ENCODE measurements at places on chromosomes 1 and 21.
A peak's percentile ranks its signal among the peaks of the same experiment; 100 is the strongest.

DNA sequence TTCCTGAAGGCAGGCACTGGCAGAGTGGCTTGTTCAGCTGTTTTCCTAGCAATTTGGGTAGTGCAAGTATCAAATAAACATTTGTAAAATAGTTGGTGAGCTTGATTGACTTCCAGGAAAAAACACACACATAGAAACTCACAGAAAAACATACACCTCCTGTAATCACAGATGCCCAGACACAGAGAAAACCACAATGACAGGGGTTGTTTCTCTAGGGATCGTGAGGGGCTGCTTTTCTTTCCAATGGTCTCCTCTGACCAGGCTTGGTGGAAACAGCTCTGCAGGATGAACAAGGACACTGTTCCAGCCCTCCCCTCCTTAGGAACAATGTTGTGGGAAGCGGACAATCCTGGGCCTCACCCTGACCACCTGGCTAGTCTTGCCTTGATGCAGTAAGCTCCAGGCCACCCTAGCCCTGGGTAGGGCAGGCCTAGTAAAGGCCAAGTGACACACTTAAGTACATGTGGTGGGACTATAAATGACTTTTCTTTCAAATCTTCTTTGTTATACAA, 142.5 kb upstream of the HMGB4 start:
- DNase-seq = no peak

DNA sequence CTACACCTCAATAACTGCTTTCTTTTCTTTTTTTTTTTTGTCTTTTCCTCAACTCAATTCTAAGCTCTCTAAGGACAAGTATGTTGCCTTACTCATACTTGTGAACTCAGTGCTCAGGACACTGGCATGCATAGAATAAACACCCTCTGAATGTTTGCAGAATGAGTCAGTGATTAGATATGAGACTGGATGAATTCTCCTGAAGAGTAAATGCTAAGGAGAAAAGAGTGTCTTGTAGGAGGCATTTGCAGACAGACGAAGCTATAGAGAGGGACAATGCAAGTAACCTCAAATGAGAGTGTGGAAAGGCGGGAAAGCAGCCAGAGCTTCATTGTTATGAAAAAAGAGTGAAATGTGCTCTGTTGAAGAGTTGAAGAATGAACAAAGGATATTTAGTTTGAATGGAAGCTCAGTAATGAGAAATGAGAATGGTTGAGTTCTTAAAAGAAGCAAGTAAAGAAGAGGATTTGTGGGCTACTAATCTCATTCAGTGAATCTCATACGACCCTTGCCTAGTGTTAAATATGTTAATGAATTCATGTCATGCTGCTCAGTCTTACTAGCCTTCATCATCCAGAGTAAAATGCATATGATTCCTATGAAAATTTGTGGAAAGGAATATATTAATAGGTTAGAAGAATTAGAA, 166.1 kb upstream of the DPYD start:
- DNase-seq = no peak

DNA sequence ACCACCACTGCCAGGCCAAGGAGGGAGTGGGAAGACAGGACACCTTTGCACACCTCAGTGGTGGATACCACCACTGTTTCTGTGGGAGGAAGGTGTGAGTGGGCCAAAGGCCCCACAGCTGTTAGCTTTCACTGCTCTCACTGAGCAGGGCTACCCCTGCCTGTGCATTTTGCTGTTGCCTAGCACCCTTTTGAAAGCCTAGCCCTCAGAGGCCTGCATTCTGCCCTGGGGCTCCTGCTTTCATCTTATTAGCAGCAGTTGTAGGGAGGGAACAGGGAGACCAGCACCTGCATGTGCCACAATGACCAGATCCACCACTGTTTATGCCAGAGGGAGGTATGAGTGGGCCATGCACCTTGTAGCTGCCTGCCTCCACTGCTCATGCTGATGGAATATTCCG, 110.9 kb upstream of the C21orf91 start:
- DNase-seq = no peak

- no peak for DNase-seq
Observed at GRCh38 chr1:96075704-96076455, 645.7 kb upstream of the PTBP2 start.

- DNase-seq = peak; percentile 6
Observed at GRCh38 chr1:14970115-14970798, 183.3 kb upstream of the TMEM51 start.

GRCh38 chr1:26016953-26017545, 4.5 kb upstream of the EXTL1 start:
- DNase-seq = no peak

DNA sequence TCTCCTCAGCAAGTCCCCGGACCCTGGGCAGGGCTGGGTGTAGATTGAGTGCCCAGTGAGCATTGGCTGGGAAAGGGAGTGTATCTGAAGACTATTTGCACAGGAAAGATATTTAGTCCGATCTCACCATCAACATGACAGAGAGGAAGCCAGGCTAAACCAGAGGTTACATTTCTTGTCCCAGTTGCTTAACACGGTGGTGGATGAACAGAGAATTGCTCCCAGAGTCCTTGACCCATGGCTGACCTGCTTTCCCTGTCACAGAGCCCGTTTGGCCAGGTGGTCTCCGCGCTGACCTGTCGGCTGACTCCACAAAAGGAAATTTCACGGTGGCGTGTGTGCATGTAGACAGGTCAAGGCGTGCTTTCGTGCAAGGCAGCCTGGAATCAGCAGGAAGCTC, 83.5 kb downstream of the BEND5 start:
- no peak for DNase-seq

GRCh38 chr1:24498589-24498988, 4.0 kb upstream of the RCAN3 start:
- DNase-seq = no peak

DNA sequence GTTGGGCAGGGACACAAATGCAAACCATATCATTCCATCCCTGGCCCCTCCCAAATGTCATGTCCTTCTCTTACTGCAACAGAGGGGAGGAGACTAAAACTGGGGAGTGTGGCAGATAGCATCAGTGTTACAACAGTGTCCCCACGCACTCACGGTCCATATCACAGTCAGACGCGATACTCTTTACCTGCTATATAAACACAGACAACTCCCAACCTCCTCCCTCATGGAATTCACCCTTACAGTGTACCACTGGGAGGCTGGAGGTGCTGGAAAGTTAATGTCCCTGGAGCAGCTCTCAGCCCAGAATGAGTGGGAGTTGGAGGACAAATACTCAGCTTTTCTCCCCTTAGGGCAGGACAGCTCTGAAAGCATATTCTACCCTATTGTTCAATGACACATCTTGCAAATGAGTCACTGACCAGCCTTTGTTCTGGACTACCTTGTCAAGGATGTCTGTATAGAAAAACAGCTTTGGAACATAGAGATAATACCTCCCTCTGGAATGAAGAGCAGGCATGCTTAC, 445.9 kb downstream of the SETD4 start:
- DNase-seq = no peak

GRCh38 chr1:24384251-24385090, 29.1 kb downstream of the STPG1 start:
- peak; percentile 63 for DNase-seq

- no peak for DNase-seq
Observed at GRCh38 chr1:86356247-86356646, 39.9 kb downstream of the ODF2L start.

- DNase-seq = no peak
Observed at GRCh38 chr1:69076631-69077030, 491.1 kb upstream of the LRRC7 start.

DNA sequence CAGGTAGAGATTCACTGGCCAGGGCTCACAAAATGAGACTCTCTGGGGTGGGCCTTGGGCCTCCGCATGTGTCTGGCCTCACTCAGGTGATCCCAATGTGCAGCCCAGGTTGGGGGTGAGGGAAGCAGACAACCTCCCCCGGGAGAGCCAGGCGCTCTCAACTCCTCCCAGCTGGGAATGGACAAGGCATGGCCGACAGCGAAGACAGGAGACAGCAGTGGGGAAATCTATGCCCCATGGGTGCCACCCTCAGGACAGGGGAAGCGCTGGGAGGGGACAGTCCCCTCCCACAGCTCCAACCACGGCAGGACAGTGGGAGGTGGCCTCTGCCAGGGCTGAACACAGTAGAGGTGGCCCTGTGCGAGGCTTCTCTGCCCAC, 47.7 kb downstream of the PRDM15 start:
- no peak for DNase-seq

- no peak for DNase-seq
Observed at GRCh38 chr1:98323388-98323787, 338.1 kb upstream of the SNX7 start.

DNA sequence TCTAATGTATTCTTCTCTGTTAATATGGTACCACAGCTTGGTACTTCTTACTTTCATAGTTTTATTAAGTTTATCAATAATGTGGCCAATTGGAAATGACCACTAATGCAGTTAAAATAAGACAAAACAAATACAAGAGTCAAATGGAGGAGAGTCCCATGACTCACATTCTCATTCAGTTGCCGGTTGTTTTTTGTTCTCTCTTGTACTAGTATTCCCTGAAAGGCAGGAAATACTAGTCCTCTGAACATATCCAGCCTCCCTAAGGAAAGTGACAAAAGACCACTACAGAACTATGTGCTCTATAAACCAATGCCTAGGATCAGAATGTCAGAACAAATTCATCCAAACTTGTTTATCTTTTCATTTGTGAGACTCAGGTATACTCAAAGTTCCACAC, 165.2 kb upstream of the SAMSN1 start:
- DNase-seq = no peak

DNA sequence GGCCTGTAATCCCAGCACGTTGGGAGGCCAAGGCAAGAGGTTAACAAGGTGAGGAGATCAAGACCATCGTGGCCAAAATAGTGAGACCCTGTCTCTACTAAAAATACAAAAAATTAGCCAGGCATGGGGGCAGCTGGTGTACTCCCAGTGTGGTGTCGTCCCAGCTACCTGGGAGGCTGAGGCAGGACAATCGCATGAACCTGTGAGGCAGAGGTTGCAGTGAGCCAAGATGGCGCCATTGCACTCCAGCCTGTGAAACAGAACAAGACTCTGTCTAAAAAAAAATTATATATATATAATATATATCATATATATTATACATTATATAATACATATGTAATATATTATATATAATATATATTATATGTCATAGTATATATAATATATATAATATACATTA, 249.2 kb upstream of the TPTE start:
- DNase-seq = no peak

DNA sequence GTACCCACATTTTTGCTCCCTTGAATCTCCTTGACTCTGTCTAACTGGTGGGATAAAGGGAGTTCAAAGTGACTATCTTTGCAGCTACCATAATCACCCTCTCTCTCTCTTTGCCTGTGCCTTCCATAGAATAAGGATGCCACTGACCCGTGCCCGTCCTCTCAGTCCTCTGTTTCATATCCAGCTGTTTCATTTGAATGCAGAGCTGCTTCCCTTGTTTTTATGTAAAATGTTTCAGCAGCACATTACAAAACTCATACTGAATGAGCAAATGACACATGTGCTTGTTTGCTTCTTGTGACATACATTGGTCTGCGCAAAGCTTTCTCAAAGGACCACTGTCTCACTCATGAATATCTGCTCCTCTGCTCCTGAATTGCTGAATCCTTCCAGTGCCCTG, 38.4 kb downstream of the CDC42 start:
- no peak for DNase-seq

DNA sequence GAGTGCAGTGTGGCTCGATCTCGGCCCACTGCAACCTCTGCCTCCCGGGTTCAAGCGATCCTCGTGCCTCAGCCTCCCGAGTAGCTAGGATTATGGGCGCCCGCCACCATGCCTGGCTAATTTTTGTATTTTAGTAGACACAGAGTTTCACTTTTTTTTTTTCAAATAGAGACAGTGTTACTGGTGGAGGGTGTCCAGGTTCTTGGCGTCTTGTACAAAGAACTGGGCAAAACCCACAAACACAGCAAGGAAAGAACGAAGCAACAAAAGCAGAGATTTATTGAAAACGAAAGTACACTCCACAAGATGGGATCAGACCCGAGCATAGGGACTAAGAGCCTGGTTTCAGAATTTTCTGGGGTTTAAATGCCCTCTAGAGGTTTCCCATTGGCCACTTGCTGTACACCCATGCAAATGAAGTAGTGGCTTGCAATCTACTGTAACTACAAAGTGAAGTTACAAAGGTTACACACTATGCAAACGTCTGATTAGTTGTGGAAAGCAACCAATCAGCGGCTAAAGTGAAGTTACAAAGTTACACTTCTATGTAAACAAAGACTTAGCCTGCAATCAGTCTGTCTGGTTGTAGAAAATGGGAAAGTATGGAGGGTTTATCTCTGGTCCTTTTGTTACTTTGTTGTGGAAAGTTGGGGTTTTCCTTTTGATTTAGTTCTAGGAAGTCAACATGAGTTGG, 199.1 kb downstream of the DYRK1A start:
- no peak for DNase-seq

- DNase-seq = no peak
Observed at GRCh38 chr1:15620155-15620545, 2.9 kb downstream of the DDI2 start.

GRCh38 chr21:28086861-28087581, 905.7 kb downstream of the LTN1 start:
- no peak for DNase-seq

DNA sequence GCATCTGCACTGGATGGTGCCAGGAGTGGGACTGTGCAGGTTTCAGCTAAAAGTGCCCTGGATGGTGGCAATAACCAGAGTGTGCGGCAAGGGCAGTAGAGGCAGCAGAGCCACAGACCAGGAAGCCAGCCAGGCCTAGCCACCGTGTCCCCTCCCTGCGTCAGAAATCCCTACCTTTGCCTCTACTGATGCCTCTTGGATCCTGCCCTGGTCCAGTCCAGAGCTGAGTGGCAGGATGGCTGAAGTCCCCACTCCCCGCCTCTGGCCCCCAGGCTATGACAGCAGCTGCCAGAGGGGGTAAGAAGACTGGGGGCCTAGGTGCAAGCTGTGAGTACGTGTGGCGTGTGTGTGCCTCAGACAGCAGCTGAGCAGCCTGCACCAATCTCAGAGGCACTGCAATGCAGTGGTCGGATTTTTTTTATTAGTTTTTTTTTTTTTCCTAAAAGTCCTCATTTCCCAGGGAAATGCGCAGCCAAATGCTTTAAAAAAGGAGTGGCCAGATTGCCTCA, 51.9 kb downstream of the SYT2 start:
- DNase-seq = no peak

- DNase-seq = no peak
Observed at GRCh38 chr1:5684791-5685190, 307.4 kb downstream of the NPHP4 start.

DNA sequence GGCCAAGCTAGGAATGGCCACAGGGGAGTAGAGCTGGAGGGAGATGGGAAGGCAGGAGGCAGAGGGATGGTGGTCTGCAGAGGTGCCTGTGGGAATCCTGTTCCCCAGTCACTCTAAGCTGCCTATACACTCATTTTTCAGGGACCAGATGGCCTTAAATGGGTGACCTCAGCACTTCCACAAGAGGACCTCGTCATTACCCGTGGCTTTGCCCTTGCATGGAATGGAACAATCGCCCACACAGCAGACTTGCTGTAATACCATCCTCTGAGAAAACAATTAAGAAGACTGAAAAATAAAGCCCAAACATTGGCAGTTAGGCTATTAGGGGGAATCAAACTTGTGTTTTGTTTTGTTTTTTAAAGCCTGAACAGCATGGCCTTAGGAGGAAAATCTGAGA, 12.9 kb upstream of the TNN start:
- no peak for DNase-seq
